ENCODE measurements at places on chromosomes 5 and 9. TPM values are rescaled to one million over a fixed set of nuclear protein-coding genes. Genes with fewer than 3 reads are reported as not detected.

Gene C1QTNF2
- total RNA-seq, result not detected

DNA sequence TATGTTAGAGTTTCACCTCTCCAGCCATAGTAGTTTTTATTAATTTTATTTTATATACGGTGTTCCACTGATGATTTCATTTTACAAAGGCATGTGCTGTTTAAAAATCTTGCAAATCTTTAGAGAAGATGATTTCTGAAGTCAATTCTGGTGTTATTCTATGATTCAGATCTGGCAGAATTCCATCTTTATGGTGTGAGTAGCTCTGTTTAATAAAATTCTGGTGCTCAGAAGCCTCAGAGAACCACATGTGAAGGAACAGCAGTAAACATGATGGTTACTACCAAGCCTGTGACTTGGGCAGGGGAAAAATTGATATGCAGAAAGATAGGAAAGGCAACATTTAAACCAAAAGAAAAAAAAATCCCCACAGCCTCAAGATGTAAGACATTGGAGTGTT is 299.7 kb downstream of the NPR3 start:
- DNase-seq, result peak; percentile 59

DNA sequence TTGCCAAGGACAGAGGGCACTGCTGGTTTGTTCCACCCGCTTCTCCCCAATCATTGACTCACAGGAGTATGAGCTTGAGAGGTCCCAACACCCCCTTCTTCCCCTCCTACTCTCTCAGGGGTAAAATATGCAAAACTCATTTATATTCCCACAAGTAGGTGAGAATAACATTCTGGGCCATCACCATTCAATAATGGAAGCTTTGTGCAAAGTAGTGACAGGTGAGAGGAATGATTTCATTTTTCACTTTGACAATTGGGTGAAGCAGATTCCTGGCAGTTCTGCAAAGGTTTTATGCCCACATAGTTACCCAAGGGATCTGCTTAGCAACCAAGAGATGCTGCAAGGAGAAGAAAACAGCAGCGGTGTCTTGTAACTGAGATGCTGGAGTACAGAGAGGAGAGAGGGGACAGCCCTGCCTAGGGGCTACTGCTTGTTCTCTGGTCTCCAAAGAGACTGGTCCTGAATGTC is 137.6 kb downstream of the CMYA5 start:
- DNase-seq, result no peak

DNA sequence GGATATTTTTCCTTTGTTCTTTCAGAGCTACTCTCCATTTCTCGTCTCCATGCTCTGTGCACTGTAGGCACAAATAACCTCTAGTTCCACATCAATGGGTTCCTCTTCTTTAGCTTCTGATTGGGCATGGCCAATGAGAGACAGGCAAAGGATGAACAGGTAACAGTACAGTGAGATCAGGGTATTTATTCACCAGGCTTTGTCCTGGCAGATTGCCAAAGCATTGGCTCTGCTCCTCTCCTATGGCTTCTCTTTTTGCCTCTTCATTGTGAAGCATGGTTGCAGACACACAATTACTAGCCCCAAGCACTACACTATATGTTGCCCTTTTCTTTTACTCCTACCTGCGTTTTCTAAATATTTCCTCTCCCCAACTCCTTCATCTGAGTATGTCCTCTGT is 215.1 kb upstream of the ARRDC3 start:
- DNase-seq, result no peak

GRCh38 chr5:142303565-142303964 is 21.3 kb downstream of the SPRY4 start:
- peak; percentile 54 for DNase-seq

- DNase-seq, result peak; percentile 82
These were observed 530 bp downstream of the BBLN start for GRCh38 chr9:128160603-128160987.
